Bronchus fibroblast of lung (primary cell): ENCODE measurements at places on chromosomes 1 and 21. TPM values are rescaled to one million over a fixed set of nuclear protein-coding genes. Genes with fewer than 3 reads are reported as not detected.

Gene IARS2
- 50.8 and 51.6 TPM in 2 replicates for total RNA-seq

Gene PLEKHN1
- 1.2 and 1.9 TPM in 2 replicates for total RNA-seq

Gene C8A
- total RNA-seq = not detected in 2 replicates

Gene SLC6A17
- total RNA-seq = 0.15 TPM in 1 of 2 replicates, not detected in the other

Gene GPR153
- 3.0 and 3.4 TPM in 2 replicates for total RNA-seq

Gene PDPN
- total RNA-seq = 1.3 and 1.8 TPM in 2 replicates

Gene SHISA4
- total RNA-seq = 23.6 and 26.4 TPM in 2 replicates

Gene A3GALT2
- total RNA-seq = not detected in 2 replicates

Gene S100A7
- not detected in 2 replicates for total RNA-seq

Gene MR1
- 3.9 and 4.2 TPM in 2 replicates for total RNA-seq

Gene TRIM67
- not detected in 2 replicates for total RNA-seq

Gene CACHD1
- 2.4 and 2.7 TPM in 2 replicates for total RNA-seq

Gene BCL2L15
- not detected in 2 replicates for total RNA-seq

Gene PTPRC
- total RNA-seq = not detected in 2 replicates

Gene FCRL5
- not detected in 2 replicates for total RNA-seq

Gene NFYC
- total RNA-seq = 35.8 and 36.0 TPM in 2 replicates
